ENCODE measurements at places on chromosomes 12 and 14.

DNA sequence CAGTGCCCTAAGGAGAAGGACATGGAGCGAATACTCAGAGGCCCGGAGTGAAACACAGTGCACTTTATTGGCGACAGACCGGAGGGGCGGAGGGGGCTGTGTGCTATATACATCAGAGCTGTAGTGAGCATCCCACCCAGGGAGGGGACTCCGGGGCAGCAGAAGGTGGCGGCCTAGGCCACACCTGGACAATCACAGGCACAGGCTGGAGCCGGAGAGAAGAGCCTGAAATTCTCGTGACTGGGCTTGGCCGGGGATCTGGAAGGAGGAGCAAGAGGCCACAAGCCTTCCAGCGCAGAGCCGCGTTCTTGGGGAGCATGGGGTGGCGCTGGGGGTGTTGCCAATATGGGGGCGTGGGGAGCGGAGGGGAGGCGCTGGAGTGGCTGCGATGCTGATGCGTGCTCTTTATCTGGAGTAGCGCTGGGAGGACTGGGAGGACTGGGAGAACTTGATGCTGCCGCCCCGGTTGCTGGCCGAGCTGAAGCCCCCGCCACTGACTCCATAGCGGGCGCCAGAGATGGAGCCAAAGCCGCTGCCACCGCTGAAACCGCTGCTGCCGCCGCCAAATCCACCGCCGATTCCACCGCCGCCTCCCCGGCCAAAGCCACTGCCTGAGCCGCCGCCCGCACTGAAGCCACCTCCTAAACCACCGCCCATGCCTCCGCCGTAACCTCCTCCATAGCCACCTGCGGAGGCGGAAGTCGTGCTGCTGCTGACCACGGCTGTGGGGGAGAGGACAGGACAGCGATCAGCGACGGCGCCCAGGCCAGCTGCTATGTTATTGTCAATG lies 6.1 kb downstream of the KRT3 start:
- no peak for DNase-seq

DNA sequence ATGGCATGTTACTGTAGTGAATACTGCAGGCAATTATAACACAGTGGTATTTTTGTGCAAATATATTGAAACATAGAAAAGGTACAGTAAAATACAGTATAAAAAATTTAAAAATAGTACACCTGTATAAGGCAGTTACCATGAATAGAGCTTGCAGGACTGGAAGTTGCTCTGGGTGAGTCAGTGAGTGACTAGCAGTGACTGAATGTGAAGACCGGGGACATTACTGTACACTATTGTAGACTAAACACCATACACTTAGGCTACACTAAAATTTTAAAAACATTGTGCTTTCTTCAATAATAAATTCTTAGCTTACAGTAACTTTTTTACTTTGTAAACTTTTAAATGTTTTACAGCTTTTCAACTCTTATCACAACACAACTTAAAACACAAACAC lies 181.7 kb downstream of the GALC start:
- DNase-seq: no peak

DNA sequence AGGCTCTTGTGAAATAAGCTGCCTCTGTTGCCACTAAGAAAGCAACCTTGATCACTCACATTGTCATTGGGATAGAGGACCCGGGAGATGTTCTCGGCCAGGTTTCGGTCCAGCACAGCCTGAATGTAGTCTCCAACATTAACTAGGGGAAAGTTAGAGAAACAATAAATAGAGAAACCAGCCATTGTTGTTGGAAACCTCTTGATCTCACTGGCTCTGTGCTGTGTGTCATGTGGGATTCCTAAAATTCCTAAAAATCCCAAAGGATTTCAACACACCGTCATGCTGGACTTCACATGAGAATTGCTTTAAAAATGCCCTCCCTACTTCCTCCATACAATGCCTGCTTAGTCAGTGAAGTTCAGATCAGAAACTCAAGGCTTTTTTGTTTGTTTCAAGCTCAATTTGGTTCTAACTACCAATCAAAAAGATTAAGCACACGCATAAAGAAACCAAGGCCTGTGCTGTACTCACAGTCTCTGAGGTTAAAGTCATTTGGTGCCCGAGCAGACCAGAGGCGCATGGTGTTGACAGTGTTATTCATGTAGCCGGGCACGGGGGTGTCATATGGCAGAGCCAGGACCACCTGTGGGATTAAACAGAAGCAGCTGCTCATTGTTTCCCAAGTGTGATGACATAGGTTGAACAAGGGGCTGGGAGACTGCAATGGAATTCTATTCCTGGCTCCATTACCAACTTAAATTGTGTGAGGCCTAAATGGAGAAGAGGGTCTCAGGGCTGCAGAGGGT lies 23.6 kb downstream of the PYGL start:
- DNase-seq: no peak

DNA sequence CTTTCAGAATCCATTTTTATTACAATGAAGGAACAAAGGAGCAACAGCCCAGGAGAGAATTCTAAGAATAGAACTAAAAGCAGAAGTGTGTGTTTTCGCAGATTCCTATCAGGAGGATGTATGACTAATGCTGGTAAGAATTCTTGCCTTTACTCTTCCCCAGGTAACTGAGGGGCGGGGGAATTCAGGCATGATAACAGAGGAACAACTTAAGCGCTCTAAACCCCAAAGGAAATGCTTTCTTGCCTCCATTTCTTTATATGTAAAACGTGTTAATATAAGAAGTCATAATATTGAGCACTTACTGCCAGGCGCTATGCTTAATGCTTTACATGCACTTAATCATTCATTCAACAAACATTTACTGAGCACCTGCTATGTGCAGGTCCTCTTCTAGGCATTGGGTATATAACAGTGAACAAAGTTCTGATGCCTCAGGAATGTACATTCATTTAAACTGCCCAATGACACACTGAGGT lies 4.5 kb downstream of the HCAR1 start:
- DNase-seq: no peak

Data from stimulated activated CD4-positive, alpha-beta T cell treated with anti-CD3 and anti-CD28 coated beads, Interleukin-1b, Interleukin-23, amount 100 ng/mL, for 24 hours (primary cell).